ENCODE measurements at places on chromosomes 5 and 9. TPM values are rescaled to one million over a fixed set of nuclear protein-coding genes. Genes with fewer than 3 reads are reported as not detected.
A peak's percentile ranks its signal among the peaks of the same experiment; 100 is the strongest.

ARHGEF37 gene
- 1.1 TPM for total RNA-seq

ARL14EPL gene
- total RNA-seq = not detected

DNA sequence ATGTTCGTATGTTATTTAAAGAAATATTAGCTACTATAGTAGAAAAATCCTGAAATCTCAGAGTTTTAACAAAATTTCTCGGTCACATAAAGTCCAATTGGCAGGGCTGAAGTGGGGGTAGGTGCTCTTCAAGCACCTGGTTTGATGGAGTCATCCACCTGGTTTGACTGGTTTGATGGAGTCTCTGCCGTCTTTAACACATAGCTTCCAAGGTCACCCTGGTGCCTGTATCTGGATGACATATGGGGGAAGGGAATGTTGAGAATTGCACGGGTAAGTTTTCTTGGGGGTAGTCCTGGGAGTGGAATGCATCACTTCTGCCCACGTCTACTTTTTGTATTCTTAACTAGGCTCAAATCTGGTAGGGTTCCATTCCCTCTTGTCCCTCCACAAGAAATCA lies 351.2 kb downstream of the SH3GL2 start:
- no peak for DNase-seq

GRCh38 chr5:74031536-74031935 lies 405.5 kb downstream of the ARHGEF28 start:
- DNase-seq = no peak

DNA sequence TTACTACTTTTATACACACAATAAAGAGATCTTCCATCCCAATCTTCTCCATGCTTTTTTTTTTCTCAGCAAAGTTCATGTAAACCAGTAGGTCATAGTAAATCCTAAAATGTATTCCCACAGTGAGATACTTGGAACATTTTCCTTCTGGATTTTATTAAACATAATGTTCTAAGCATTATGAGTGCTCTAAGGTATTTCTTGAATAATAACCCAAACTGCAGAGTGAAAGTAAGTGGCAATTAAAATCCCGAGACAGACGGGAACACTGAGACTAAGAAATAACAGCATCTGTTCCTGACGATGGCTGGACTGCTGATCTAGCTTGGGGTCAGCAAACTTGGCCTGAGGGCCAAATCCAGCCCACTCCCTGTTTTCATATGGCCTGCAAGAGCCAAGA lies 359.8 kb downstream of the ARL15 start:
- no peak for DNase-seq

GRCh38 chr9:89596937-89597555 lies 7.8 kb upstream of the GADD45G start:
- DNase-seq = no peak

DNA sequence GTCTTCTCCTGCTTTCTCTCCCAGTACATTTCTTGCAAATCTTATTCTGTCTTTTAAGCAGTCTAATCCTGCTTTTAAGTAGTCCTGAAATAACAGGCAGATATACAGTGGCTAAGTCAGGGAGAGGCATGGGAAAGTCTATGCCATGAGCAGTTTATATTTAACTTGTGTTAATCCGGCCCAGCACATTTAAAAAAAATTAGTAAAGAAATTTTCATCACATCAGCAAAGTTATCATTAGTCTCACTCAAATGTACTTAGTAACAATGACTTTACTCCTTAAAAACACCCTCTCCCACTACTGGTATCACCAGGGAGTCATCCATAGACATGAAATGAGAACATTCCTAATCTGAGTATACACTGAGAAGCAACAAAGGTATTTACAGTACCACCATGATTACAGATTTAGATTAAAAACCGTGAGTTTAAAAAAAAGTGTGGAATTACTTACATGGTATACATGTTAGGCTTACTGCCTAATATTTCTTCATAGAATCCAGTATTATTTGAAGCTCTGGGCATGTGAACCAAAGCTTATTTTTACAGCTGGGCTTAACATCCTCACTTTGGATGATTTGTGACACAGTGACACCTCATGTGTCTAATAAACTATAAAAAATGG lies 75.9 kb upstream of the DAB2 start:
- no peak for DNase-seq

GRCh38 chr9:125705893-125706292 lies 1.1 kb downstream of the MAPKAP1 start:
- DNase-seq = no peak

- no peak for DNase-seq
These were observed 81.2 kb upstream of the UBTD2 start for GRCh38 chr5:172364773-172365172.

DNA sequence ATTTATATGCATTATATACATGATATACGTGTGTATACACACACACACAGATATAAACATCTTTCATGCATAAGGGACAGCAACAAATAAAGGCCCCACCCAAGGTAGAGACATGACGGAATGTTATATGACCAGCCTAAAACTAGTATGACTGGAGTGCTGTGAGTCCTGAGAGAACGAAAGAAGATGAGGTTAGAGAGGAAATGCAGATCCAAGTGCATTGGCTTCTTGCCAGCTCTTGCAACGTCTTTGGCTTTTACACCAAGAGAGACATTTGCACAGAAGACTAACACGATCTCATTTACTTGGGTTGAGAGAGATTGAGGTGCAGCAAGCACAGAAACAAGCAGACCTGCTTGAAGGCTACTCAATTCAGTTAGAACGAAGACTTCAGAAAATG lies 23.0 kb downstream of the CDH10 start:
- DNase-seq = peak; percentile 26

- DNase-seq = no peak
These were observed 24.1 kb downstream of the ACTL7B start for GRCh38 chr9:108831496-108832178.

DNA sequence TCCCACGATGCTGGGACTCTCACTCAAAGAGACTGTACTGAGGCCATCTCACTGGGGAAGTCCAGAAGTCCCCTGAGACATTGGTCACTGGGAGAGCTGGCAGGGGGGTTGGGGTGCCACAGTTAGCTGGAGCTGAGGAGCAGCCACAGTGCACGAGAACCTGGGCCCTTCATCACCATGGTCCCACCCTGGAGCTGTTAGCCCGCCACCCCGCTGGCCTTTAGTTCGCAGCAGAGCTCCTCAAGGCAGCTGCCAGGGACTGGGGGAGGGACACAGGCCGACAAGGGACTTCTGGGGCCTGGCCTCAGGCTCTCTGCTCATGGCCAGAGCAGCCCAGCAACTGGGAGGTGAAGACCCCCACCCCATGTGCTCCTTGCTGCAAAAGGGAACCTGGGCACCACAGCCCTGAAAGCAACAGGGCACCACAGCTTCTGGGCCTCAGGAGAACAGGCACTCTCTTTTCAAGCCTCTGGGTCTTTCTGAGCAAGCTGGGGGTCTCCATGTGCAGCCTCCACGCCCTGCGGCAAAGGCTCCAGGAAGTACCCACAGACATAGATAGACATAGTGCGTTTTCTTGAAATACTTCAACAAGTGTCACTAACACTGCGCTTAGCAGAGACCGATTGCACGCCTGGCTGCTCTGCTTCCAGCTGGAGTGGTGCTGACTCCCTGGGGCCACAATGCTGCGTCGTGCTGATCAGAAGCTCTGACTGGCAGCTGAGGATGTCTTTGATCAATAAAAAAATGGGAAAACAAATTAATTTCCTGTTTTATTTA lies 46.0 kb downstream of the VAV2 start:
- no peak for DNase-seq

DNA sequence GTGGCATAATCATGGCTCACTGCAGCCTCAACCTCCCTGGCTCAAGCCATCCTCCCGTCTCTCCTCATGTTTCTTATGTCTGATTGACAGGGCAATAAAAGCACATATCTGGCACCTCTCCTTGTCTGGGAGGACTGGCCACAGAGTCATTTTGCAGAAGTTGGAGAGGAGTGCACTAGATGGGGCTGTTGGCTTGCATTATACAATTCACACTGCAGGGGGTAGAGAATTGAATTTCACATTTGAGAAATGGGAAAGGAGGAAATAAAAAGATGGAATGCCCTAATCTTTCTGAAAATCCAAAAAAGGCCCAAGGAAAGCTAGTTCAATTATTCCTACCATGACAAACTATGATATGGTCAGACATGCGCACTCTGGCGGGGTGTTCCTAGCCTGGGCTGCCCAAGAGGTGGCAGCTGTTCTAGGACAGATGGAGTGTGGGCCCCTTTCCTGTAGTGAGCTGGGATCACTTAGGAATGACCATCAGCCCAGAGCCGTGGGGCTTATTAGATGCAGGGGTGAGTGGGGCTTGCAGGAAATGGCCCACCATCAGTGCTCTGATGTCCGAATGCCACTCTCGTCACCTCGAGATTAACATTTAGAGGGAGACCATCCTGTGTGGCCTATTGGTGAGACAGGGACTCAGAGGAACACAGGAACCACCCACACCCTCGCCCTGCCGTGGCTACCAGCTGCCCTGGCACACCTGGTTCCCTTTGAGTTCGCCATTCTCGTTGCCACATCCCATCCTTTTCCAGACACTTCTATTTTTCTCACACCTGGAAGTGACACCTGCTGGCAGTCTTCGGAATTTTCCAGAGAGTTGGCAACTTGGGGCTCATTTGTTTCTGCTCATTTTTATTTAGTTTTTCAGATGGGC lies 21.8 kb upstream of the ANKRD18A start:
- DNase-seq = peak; percentile 21

All from MG63 (cell line).